ENCODE measurements at places on chromosomes 7 and 10.
A peak's percentile ranks its signal among the peaks of the same experiment; 100 is the strongest.

DNA sequence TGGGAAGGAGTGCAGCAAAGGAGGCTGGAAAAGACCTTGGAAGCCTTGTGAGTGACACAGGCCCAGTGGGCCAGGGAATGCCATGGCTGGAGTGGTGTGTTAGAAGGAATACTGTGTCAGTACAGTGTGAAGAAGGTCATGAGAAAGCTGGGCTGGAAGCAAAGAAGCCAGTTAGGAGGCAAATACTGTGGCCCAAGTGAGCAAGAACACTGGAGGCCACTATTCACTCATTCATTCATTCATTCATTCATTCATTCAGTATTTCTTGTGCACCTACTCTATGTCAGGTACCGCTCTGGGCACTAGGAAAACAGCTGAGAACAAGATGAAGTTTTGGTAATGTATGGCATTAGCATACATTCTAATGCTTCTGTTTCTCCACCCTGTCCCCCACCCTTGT, 9.6 kb downstream of the CRTAC1 start:
- no peak for DNase-seq

- no peak for DNase-seq
Observed at GRCh38 chr7:74360008-74360407, 70.8 kb downstream of the CLIP2 start.

GRCh38 chr7:92425311-92425947, 21.9 kb upstream of the GATAD1 start:
- DNase-seq: peak; percentile 31

DNA sequence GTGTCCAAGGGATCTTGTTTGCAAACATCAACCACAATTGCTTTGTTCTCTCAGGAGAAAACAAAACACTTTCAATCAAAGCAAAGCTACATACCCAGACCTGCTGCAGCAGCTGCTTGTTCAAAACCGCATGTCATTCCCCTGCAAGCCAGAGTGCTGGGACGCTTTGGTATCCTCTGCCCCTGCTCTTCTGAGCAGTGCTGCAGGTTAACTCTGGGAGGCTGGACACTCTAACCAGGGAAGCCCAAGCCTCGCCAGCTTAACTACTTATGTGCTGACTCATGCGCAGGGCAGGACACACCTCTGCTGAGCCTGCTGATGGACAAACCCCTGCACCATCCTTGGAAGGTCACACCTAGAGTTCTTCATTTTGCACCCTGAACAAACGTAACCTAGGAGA, 28.2 kb upstream of the ASAH2 start:
- no peak for DNase-seq

GRCh38 chr10:122126763-122127659, 138.0 kb downstream of the TACC2 start:
- DNase-seq: no peak

GRCh38 chr7:44819292-44819691, 22.8 kb downstream of the PPIA start:
- DNase-seq: no peak

DNA sequence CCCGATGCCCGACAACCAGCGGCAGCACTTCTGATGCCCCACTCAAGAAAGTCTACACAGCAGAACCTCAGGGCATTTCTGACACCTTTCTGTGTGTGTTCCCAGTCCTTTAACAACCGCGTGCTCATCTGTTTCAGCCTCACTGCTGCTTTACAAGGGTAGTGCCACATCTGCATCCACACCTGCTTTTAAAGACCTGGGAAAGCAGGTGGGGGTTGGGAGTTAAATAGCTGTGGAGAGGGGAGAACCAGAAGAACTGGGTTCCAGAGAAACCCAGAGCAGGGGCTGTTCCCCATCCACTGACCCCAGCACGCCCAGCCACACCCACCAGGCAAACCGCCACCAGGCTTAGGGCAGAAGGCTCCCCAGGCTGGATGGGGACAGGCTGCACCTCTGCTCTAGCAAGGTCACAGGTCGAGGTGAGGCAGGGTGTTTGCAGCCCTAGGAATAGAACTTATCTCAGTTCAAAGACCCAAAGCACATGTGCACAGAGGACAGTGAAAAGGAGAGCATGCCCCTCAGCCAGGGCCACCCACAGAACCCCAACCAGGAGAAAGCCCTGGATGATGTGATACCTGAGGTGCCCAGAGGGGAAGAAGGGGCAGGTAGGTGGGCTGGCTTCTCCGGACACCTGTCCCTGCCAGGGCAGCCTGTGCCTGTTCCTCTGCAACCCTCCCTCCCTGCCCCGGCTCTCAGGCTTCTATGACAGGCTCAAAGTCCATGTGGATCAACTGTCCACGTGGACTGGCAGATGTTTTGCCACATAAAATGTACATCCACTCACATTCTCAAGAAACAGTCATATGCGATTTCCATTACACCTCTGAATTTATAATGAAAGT, 51.3 kb downstream of the COBL start:
- no peak for DNase-seq

- DNase-seq: no peak
Observed at GRCh38 chr7:158991824-158992621, 135.7 kb downstream of the DYNC2I1 start.

DNA sequence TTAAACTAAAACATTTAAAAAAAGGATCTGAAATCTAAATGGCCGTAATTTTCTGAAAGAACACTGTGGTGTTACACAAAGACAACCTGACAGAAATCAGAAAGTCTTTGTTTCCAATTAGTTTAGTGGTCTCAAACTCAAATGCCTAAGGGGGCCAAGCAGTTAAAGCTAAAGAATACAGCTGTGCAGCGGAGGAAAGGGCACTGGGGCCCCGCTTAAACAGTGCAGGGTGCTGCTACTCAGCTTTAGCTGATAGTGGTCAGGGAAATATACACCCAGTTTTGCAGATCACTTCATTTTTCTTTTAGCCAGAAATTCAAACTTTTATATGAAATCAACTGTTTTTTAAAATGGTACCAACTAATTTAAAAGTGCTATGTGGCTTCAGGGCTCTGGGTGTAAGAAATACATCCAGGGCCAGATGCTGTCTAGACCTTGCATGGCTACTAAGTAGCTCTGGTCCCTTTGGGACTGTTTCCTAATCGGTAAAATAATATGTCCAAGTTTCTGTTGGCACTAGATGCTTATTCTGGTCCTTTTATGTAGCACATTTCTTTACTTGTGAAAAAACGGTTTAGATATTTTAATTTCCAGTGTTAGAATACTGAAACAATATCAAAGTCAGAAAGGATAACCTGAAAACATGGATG, 161.8 kb upstream of the LAMB4 start:
- DNase-seq: no peak

DNA sequence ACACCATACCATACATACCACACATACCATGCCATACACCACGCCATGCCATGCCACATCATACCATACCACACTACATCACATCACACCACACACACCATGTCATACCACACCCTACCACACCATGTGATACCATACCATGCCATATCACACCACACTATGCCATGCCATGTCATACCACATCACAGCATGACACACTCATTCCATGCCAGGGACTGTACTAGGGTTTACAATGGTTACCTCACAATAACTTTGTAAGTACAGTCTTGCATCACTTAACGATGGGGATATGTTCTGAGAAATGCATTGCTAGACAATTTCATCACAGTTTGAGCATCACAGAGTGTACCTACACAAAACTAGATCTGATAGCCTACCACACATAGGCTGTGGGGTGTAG, 14.5 kb downstream of the PYROXD2 start:
- peak; percentile 41 for DNase-seq

DNA sequence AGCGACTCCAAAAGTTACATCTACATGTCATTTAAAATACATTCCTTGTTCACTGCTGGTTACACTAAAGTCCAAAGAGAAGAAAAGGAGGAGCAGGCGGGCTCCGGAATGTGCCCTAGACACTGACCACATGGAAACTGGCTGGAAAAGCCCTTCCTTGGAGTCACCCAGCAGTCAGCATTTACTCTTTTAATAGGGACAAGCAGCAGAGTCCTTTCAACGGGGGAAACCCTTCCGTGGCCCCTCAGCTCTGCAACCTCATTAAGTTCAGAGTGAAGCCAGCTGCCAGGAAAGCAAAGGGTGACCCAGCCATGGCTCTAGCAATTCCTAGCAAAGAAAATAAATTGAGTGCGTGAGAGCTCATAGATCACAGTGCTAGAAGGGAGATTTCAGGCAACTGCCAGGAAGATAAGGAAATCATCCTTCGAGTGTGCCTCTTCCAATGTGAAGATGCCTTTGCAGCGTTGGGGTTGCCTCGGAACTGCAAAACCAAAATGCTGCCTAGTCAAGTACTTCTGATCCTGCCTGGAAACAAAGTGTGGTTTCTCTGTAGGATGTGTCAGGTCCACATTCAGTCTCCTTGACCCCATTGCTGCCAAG, 101.6 kb downstream of the SORBS1 start:
- DNase-seq: no peak

GRCh38 chr10:22810643-22811465, 96.5 kb upstream of the PIP4K2A start:
- DNase-seq: no peak

DNA sequence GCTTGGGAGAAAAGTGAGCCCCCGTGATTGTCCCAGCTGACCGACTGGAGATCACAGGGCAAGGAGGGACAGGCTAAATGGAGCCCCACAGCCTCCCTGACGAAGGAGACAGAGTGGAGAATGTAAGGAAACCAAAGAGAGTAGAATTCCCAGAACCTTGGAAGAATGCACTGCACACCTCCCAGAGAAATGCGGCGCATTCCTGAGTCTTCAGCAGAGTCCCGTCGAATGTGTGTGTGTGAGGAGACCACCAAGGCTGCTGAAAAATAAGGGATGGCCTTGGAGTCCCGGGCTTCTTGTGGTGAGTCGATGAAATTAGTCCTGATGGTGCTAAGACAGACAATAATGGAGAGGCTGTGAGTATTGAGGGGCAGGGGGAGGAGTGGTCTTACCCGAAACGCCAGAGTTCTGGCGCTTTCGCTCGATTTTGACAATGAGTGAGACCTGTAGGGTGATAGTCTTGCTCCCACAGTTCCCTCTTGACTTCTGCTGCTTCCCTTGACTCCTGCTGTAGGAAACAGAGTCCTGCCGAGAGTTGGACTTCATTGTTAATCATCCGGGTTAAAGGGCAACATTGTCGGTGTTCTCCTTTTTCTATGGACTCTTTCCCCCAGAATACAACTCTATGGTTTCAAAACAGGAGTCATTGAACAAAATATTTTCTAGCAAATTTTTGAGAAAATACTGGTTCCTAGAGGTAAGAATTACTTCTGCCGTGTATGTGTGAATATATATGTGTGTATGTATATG, 103.2 kb downstream of the CNNM2 start:
- DNase-seq: no peak

- DNase-seq: no peak
Observed at GRCh38 chr7:30029696-30030095, 1.5 kb downstream of the PLEKHA8 start.

Measured in activated CD4-positive, alpha-beta T cell treated with anti-CD3 and anti-CD28 coated beads, Interleukin-2, Interleukin-4, amounts not matched to agents 100 ng/mL and 50 ng/mL, durations not matched to agents 16 hours and 8 hours (primary cell).